ENCODE measurements at places on chromosomes 11 and 22. TPM values are rescaled to one million over a fixed set of nuclear protein-coding genes. Genes with fewer than 3 reads are reported as not detected.

SHANK2 gene
- 33.8 TPM for total RNA-seq

DNA sequence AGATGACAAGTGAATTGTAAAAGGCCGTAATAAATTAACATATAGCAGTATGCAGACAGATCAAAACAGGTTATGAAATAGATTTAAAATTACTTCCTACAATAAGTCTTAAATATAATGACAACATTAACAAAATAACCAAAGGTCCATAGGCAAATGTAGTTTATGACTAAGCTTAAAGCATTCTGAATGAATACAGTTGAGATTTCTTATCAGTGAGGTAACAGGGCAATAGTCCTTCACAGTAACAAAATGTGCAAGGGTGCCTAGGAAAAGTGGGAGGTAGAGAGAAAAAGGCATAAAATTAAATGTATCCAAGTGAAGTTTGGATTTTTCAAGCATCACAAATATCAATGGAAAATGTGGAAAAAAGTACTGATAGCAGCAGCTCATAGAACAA lies 20.9 kb upstream of the P4HA3 start:
- DNase-seq = no peak

KRTAP5-2 gene
- not detected for total RNA-seq

OR5B21 gene
- total RNA-seq = not detected

GRCh38 chr22:39965748-39966147 lies 5.6 kb downstream of the TMA7B start:
- no peak for DNase-seq

OR2AT4 gene
- not detected for total RNA-seq

EXPH5 gene
- 12.8 TPM for total RNA-seq

RBM14 gene
- total RNA-seq = 31.5 TPM

ZP1 gene
- total RNA-seq = not detected

DNA sequence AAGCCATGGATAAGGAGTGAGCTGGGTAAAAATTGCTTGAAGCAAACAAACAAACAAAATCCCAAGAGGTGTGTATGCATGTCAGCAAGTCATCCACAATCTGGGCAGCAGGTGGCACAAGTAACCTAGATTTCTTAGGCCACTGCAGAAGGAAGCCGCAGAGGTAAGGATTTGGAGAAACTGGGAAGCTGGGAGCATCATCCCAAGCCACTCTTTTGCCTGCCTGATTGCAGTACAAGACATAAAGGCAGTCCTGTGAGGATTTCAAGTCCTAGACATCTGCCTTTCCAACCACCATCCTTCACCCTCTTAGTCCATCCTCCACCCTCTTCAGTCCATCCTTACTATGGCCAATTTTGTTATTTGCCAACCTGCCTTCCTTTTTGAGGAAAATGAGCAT lies 67.2 kb upstream of the BMAL1 start:
- DNase-seq = peak; percentile 65

DNA sequence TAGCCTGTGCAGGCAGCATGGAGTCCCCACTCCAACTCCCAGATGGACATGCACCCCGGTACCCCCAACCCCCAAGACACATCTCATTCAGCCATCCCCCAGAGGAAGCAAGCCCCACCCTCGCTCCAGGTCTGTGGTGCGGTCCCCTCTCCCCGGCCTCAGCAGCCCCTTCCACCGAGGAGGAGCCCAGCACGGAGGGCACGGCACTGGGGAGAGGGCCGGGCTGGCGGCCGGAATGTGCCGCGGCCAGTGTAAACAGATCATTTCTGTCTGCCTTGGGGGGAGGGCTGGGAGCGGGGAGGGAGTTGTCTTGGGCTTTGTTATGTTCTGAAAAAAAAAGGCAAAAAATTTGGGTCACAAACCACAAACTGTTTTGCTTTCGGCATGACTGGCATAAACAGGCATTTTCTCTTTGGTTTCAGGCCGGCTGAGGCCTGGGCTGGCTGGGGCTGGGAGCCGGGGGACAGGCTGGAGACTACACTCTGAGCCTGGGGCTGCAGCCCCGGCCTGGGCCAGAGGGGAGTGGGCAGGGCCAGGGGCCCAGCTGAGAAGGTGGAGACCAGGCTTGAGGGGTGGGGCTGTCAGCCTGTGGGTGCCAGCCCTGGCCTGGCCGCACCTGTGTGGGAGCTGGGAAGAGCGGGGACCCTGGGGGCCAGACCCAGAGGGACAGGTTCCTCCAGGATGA lies 16.8 kb downstream of the IGF2 start:
- no peak for DNase-seq

DNA sequence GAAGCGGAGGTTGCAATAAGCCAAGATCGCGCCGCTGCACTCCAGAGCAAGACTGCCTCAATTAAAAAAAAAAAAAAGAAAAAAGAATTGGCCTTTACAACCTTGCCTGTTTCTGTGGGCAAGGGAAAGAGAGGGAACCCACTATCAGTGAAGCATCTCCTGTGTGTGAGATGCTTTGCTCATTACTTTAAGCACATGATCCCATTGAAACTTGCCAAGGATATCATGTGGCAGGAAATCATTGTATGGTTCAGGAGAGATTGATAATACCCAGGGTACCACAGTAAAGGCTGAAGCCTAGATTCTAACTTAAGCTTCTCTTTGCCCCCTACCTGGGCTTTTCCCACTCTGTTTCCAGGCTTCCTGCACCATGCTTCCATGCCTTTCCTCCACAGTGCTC lies 3.6 kb downstream of the LDLRAD3 start:
- no peak for DNase-seq

OSM gene
- total RNA-seq = 0.10 TPM

TBX10 gene
- 0.15 TPM for total RNA-seq

DNA sequence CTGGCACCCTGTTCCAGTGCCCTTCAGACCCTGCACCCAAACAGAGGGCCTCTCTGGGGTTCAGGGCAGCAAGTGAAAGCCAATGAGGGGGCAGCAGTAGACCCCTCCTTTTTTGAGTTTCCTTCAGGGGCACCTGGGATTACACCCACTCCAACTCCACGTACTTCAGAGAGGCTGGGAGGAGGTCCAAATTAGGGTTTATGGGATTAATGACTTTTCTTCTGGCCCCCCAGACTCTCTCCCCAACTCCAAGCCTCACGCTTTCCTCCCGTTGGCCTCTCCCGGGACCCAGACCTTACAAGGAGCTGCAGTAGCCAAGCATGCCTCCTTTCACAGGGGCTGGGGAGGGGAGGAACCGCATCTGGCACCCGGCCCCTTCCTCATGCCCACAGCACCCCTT lies 101.7 kb downstream of the NECTIN1 start:
- DNase-seq = no peak

VSIG10L2 gene
- not detected for total RNA-seq

SCUBE1 gene
- 2.9 TPM for total RNA-seq

- peak; percentile 69 for DNase-seq
These were observed 23.5 kb downstream of the TP53I11 start for GRCh38 chr11:44927174-44927661.

GRCh38 chr11:43680521-43681400 lies at the start of gene HSD17B12:
HSD17B12 (plus strand) TSS chr11:43680738; CDS start chr11:43680828, 90 bp downstream.
- DNase-seq = peak; percentile 99

GRCh38 chr11:69540118-69541000 lies 58.9 kb downstream of the LINC01488 start:
- no peak for DNase-seq

DNA sequence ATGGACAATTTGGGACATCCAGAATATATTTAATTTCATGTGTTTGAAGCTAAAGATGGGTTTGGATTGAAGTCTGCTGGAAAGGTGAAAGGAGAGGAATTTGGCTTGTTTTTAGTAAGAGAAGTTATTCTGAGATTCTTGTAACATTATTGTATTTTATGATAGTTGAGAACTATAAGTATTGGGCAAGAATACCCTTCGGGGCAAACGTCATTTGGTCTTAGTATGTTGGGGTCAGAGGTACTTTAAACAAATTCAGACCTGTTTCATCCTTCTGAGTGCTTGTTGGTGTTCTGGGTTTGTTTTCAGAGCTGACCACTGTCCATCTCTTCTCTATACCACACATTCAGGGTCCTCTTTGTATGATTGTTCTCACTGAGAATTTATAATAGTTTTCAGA lies 19.5 kb downstream of the PANX1 start:
- no peak for DNase-seq

DNA sequence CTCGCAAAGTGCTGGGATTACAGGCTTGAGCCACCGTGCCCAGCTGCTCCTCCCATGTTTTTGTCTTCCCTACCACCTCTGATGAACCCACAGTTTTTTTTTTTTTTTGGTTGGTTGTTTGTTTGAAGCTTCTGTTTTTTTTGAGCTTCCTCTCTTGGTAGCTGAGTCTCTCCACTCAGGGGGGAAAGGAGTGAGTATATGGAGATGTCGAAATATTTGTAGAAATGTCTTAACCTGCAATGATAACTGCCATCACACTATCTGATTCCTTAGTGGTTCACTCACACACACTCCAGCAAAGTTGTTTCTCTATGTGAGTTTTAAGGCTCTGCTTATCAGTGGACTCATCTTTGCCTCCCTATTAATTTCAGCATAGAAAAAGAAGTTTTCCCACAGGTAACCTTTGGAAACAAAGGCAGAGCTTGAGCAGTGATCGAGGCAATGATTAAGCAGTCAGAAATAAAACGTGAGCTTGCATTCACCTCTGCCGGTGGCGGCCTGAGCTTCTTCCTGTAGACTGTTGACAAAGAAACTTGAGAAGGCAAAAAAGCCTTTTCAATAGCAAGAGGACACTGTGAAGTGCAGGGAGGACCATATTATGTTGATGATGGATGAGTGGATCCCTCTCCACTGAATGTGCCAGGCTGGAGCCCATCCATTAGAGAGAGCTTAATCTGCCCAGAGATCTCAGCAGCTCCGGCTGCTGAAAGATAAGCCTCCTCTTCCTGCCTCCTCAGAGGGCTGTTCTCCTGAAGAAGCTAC lies 29.0 kb upstream of the RASSF10 start:
- DNase-seq = no peak

DNA sequence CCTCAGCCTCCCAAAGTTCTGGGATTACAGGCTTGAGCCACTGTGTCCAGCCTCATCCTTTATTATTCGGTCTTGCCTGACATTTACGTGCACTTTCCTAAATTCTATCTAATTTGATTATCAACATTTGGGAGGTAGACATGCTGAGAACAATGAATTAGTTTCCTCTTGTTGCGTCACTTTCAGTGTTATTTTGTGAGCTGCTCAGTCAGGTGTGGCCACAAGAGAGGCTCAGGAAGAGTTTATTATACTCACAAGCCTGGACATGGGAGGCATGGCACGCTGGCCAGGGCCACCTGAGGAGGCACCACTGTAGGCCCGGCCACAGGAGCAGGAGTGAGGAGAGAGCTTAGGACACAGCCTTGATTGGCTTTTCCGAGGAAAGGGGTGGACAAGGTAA lies 59.7 kb upstream of the RBFOX2 start:
- no peak for DNase-seq

GRCh38 chr11:16781936-16782919 lies 43.8 kb downstream of the C11orf58 start:
- no peak for DNase-seq

OR8G1 gene
- not detected for total RNA-seq
